ENCODE measurements at places on chromosomes 6 and 20. TPM values are rescaled to one million over a fixed set of nuclear protein-coding genes. Genes with fewer than 3 reads are reported as not detected.

- no peaks in the 10 kb centered on the region for H3K27me3 ChIP-seq
- DNase-seq = no peak
- no peak overlapping the region for H3K4me3 ChIP-seq
- no peaks in the 10 kb centered on the region for H3K4me1 ChIP-seq
- H3K36me3 ChIP-seq = no peaks in the 10 kb centered on the region
- H3K27ac ChIP-seq = no peak overlapping the region
These were observed 115.0 kb downstream of the IPCEF1 start for GRCh38 chr6:154241581-154241980.

The DEFB132 gene
- total RNA-seq = not detected

DNA sequence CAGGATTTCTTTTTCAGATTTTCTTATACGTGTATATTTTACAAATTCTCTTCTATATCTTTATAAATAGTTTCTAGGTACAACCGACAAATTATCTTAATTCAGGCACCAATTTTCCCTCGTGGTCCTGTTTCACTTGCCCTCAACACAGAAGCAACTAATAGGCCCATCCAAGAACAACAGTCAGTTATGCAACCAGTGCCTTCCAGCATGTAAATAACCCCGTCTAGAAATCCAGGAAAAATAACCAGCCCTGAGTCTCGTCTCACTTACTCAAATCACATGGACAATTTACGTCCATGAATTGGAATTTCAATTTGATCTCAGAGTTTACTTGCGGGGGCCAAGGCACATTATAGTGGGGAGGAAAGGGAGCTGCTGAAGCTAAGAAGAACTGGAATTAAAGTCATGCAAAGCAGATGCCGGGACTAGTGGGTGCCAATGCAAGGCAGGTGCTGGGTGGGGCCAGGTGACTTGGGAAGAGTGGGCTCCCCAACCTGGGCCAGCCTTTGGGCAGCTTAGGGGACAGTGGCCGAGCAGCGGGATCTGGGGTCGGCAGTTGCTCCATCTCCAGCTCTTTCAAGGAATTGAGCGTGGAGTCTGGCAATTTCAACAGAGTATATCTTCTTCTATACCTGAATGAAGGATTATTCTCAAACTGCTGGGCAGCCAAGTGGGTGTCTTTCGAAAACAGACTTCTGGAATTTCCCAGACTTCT is 121.7 kb downstream of the EDN3 start:
- H3K36me3 ChIP-seq = no peaks in the 10 kb centered on the region
- H3K27me3 ChIP-seq = no peaks in the 10 kb centered on the region
- DNase-seq = no peak
- H3K4me1 ChIP-seq = no peaks in the 10 kb centered on the region
- H3K4me3 ChIP-seq = no peak overlapping the region

- H3K27me3 ChIP-seq = no peaks in the 10 kb centered on the region
- H3K36me3 ChIP-seq = no peaks in the 10 kb centered on the region
- H3K27ac ChIP-seq = no peak overlapping the region
- no peak overlapping the region for H3K4me3 ChIP-seq
- no peaks in the 10 kb centered on the region for H3K4me1 ChIP-seq
These were observed 130.8 kb downstream of the TAF4 start for GRCh38 chr20:61934716-61935530.

GRCh38 chr6:119030759-119031158 is 47.7 kb downstream of the FAM184A start:
- H3K36me3 ChIP-seq = no peaks in the 10 kb centered on the region
- H3K4me3 ChIP-seq = no peak overlapping the region
- H3K4me1 ChIP-seq = no peaks in the 10 kb centered on the region
- no peaks in the 10 kb centered on the region for H3K27me3 ChIP-seq
- DNase-seq = no peak
- H3K27ac ChIP-seq = no peak overlapping the region

DNA sequence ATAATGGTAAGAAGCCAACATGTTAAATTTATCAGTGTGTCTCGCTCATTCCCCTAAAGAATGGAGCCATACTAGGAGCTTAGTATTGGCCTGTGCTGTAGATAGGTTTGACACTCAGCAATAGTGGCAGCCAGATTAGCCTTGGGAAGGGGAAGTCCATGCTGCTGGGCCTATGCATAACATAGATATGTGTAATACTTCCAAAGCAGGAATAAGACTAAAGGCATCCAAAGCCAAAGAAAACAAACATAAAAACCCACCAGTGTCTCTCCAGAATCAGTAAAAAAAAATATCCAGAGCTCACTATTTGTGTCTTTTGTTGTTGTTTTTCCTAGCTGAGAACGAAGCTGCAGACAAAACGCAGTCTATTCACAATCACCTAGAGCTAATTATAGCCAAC is 104.2 kb upstream of the STXBP5 start:
- H3K27me3 ChIP-seq = no peaks in the 10 kb centered on the region
- H3K4me1 ChIP-seq = no peaks in the 10 kb centered on the region
- DNase-seq = no peak
- H3K4me3 ChIP-seq = no peak overlapping the region
- no peaks in the 10 kb centered on the region for H3K36me3 ChIP-seq

DNA sequence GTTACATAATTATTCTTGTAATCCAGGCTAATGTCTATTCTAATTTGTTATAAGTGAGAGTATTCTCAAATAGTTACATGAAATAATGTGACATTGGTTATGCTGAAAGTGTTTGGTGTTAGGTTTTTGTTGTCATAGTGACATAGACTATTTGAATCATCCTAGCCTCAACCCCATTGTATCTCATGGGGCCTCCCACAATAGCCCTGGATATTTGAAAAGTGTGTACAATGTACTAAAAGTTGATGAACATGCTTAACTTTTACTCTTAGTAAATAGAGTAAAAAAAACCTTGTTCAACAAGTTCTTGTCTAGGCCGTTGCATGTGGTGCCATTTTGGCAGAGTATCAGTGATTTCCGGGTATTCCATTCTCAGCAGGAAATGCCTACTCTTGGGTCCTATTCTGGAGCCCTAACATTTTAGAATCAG is 83.0 kb downstream of the RTN4IP1 start:
- no peaks in the 10 kb centered on the region for H3K4me1 ChIP-seq
- H3K4me3 ChIP-seq = no peak overlapping the region
- no peak overlapping the region for H3K27ac ChIP-seq
- DNase-seq = no peak
- H3K27me3 ChIP-seq = no peaks in the 10 kb centered on the region
- H3K36me3 ChIP-seq = peaks cover 4% of the 10 kb centered on the region

DNA sequence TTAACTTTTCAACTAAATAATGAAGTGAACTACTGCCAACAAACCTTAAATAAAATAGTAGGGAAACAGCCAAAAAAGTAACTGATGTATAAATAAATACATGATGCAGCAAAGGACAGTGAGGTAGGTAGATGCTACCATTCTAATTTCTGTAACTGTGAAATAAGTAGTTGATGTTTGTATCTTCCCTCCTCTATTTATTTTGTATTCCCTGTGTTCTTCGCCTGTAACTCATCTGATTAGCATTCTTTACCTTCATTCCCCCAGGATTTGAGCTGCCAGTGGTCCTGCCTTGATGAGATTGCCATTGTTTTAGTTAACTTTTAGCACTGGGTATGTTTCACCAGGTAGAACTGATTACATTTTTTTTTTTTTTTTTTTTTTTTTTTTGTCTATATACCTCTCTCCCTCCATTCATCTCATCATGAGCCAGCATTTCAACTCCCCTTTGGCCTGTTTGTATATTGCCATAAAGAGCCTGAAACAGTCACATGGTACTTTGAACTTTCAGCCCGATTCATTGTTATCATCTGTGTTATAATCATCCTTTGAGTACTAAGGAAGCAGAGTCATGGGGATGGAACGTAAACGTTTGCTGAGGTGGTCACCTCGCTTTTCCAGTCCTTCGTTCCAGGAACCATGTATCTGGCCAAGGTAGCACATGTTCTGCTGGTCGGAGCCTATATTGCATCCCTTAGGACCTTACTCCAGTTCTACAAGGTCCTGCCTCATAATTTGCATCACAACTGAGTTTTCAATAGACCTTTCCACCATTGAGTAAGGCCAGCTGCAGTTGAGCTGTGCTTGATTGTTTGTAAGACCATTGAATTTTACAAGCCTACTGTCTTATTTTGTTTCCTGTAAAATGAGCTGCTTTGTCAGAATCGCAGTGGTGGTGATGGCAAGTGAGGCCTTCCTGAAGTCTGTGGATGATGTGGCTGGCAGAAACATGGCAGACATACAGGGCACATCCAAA is 107.6 kb downstream of the JAG1 start:
- H3K27ac ChIP-seq = no peak overlapping the region
- H3K36me3 ChIP-seq = no peaks in the 10 kb centered on the region
- no peak overlapping the region for H3K4me3 ChIP-seq
- no peaks in the 10 kb centered on the region for H3K27me3 ChIP-seq
- DNase-seq = no peak

The SAMD10 gene
- 1.4 TPM for total RNA-seq

GRCh38 chr6:11972806-11973205 is 39.3 kb upstream of the HIVEP1 start:
- H3K27ac ChIP-seq = no peak overlapping the region
- no peaks in the 10 kb centered on the region for H3K36me3 ChIP-seq
- no peaks in the 10 kb centered on the region for H3K4me1 ChIP-seq
- H3K4me3 ChIP-seq = no peak overlapping the region

The PRSS35 gene
- under 0.01 TPM for total RNA-seq

DNA sequence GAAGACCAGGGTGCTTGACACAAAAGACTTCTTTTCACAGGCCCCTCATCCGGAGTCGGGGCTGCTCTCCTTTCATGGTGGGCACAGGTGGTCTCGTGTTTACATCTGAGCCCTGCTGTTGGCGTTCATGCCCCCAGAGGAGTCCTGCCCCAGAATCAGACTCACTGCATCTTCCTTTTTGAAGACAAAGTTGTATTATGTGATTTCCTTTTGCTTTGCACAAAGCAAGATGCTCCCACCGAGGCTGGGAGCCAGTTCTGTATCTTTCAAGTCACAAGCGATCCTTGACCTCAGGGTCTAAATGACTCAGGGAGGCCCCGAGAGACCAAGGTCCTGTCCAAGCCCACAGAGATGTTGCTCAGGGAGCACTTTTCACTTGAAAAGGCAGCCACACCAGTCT is 330.5 kb downstream of the THBS2 start:
- no peaks in the 10 kb centered on the region for H3K27me3 ChIP-seq
- no peak for DNase-seq
- H3K27ac ChIP-seq = no peak overlapping the region

The RAET1L gene
- total RNA-seq = not detected

GRCh38 chr6:53109612-53110011 is 39.0 kb downstream of the GCM1 start:
- no peaks in the 10 kb centered on the region for H3K27me3 ChIP-seq
- H3K4me1 ChIP-seq = no peaks in the 10 kb centered on the region
- H3K27ac ChIP-seq = no peak overlapping the region
- no peak overlapping the region for H3K4me3 ChIP-seq
- no peak for DNase-seq
- H3K36me3 ChIP-seq = no peaks in the 10 kb centered on the region

DNA sequence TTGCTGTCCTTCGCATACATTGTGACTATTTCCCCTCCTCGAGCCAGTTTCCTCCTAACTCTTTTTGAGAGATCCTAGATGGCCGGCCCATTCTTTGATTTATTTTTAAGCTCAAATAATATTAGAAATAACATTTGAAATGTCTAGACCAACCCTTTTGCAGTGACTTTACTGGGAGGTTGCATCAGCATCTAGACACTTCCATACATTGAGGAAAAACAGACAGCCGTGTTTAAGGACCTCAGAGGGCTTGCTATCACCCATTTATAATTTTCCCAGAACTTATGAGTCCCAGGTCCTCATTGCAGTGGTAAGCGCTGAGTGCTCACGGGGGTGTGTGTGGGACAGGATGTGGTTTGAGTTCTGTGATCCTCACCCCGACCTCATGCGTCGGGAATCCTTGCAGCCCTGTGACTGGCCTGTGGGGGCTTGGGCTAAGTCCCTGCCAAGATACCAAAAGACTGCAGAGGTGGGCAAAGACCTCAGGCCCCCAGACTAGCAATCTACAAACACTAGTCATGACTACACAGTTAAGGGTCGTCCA is at the start of gene GPX5:
TSS of gene GPX5 (plus strand) at position 386 of the 544 bp plus-strand sequence. CDS start at position 519, 133 bp downstream.
- H3K4me3 ChIP-seq = no peak within 1 kb of the TSS
- no peak for DNase-seq
- no peaks in the 10 kb centered on the region for H3K36me3 ChIP-seq
- peaks cover 5% of the 10 kb centered on the region for H3K27me3 ChIP-seq

DNA sequence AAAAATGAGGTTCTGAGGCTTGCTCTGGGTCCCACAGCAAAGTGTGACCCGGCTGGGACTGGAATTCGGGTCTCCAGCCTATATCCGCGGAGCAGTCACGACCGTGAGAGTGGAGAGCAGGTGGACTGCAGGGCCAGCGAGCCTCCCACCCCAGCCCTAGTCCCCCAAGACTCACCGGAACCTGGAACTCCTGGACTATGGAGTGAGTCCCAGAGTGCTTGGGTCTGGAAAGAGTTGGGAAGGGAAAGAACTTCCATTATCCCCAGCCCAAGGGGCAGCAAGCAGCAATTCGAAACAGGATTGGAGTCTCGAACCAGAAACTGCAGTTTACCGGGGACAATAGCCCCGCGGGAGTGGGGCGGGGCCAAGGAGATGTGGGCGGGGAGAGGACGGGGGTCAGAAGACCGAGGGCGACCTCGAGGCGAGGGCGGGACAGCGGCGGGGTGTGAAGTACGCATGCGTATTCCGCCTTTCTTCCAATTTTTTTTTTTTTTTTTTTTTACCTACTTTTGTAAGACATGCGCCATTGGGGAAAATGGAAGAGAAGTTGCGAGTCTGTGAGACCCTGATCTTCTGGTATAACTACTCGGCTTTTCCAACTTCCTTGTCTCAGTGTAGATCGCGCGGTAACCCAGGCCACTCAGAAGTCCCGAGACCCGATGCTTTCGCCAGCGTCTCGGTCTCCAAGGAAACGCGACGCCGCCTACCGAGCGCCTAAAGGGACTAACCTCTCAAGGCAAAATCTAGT is at the start of gene C20orf96:
TSS of gene C20orf96 (minus strand) at position 667 of the 748 bp plus-strand sequence. CDS start at position 527, 140 bp downstream.
- H3K27ac ChIP-seq = peak within 1 kb of the TSS; percentile 42
- peaks cover 16% of the 10 kb centered on the region for H3K4me1 ChIP-seq
- H3K27me3 ChIP-seq = no peaks in the 10 kb centered on the region
- H3K4me3 ChIP-seq = peak within 1 kb of the TSS; percentile 78

DNA sequence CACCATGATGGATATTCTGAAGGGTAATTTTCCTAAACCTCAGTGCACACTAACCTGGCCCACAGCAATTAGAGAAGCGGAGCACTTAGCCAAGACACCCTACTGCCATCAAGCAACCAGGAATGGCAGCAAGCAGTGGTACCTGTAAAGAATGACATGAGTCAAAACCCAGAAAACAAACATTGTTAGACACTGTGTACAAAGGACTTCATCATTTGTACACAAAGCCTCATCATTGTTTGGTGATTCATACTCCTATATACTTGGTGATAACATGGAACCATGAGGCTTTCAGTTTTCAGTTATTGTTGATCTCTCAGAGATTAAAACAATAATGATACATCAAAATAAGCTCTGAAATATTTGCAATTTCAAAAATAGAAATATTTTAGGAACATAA is 74.6 kb downstream of the MLIP start:
- no peaks in the 10 kb centered on the region for H3K27me3 ChIP-seq
- no peak for DNase-seq
- H3K4me1 ChIP-seq = no peaks in the 10 kb centered on the region
- H3K27ac ChIP-seq = no peak overlapping the region
- H3K36me3 ChIP-seq = no peaks in the 10 kb centered on the region

GRCh38 chr6:119628691-119629594 is 279.4 kb upstream of the MAN1A1 start:
- no peak for DNase-seq
- no peak overlapping the region for H3K27ac ChIP-seq
- H3K27me3 ChIP-seq = no peaks in the 10 kb centered on the region
- no peaks in the 10 kb centered on the region for H3K4me1 ChIP-seq

- H3K4me1 ChIP-seq = peaks cover 35% of the 10 kb centered on the region
- DNase-seq = no peak
- H3K27me3 ChIP-seq = no peaks in the 10 kb centered on the region
- H3K27ac ChIP-seq = peak overlapping the region; percentile 98
- peak overlapping the region; percentile 81 for H3K4me3 ChIP-seq
These were observed 954 bp upstream of the BLCAP start for GRCh38 chr20:37528446-37529213.

All from liver (tissue), 10 donors.